ENCODE measurements at places on chromosomes 12 and 14.
A peak's percentile ranks its signal among the peaks of the same experiment; 100 is the strongest.

DNA sequence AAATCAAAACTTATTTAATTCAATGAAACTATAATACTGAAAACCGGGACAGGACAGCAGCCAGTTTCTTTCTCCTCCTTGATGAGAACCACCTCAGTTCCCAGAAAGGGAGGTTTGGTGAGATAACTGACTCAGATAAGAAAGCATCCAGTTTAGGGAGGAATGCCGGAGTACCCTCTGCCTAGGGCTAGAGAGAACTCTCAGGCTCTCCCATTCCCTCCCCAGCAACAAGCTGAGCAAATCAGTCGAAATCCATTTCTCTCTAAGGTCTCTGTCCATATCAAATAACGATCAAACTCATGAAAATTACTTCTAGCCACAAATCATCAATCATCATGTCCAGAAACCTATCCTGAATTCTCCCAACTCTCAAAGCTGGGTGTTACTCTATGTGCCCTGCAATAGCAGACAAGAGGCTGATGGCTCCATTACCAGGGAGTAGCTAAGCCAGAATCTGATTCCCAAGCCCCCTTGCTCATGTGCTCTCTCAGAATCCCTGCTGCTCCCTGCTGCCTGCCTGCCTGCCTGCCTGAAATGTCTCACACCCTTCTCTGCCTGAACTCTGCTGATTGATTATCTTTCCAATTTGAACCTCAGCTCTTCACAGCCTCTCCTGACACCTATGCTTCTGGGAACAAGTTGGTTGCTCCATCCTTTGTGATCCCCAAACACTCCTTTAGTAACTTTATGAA lies 49.4 kb downstream of the SLC25A47 start:
- DNase-seq: no peak

- no peak for DNase-seq
Observed at GRCh38 chr14:69687606-69688298, 76.4 kb downstream of the SUSD6 start.

- no peak for DNase-seq
Observed at GRCh38 chr14:100824091-100824551, 1.8 kb upstream of the MEG3 start.

GRCh38 chr12:55692631-55693322 lies 14.9 kb downstream of the ITGA7 start:
- DNase-seq: no peak

GRCh38 chr14:36791402-36791801 lies 129.7 kb downstream of the PAX9 start:
- no peak for DNase-seq

DNA sequence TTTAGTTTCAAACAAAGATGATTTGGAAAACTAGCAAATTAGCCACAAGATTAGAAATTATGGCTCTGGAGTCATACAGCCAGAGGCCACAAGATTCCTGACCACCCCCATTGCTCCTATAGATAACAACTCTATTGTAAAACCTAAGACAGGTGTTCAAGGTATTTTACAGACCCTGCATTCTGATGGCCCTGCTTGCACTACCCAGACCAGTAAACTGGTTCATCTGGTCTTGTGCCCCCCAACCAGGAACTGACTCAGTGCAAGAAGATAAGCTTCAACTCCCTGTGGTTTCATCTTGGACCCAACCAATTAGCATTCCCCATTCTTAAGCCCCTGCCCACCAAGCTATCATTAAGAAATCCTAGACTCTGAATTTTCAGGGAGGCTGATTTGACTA lies 125.0 kb downstream of the CCDC60 start:
- no peak for DNase-seq

DNA sequence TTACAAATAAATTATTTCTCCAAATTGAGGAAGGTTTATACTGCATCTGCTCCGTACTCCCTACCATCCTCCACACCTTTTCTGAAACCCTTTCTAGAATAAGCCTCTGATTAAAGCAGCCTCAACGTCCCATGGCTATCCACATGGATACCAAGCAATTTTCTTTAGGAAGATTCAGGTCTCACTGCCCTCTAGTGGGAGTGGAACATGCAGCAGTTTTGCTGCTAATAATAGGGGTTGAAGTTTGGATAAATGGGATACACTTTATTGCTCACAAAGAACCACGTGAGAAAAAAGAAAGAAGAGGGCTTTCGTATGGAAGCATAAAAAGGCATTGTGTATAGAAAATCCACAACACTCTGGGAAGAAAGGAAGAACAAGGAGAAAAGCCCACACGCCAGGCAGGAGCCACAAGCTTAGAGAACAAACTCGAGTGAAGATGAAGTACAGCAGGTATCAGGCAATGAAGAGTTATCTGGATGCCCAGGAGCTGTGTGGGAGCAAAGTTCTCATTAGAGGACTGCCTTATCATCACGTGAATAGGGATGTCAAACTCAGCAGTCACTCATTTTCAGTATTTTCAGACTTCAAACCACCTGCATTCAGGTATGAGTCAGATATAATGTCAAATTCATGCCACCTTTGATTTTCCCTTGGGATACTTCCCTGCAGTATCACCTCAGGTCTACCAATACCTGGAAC lies 45.8 kb downstream of the CCER1 start:
- no peak for DNase-seq

DNA sequence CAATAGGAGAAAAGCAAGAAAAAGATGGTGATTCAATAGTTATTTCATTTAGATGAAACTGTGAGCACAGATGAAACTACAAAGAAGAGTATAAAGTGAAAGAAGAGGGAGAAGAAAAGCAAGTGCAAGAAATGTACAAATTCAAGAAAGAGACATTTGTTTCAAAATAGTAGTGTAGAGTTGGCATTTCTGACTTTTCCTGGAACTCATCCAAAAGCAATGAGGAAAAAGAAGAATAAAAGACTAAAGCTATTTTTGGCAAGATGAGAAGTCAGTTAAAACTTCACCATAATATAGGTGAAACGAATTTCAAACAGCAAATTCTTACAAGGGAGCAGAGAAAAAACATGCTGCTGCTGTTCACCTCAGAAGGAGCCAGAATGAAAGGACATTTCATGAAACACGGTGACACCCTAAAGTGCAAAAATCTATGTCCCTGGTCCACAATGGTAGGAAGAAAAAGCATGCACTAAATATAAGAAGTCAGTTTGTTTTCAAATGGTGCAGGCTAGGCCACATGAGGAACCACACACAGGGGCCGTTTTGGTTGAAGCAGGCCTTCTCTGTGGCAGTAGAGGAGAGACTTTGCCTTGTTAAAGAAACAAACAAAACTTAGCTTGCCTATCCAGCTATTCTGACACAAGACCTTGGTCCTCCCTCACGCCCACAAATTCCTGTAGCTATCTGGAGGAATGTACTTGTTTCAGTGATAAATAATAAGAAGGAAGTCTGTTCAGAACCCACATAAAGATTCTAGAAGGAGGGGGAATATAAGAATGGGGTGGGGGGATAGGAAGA lies 11.1 kb upstream of the CMAS start:
- DNase-seq: no peak

DNA sequence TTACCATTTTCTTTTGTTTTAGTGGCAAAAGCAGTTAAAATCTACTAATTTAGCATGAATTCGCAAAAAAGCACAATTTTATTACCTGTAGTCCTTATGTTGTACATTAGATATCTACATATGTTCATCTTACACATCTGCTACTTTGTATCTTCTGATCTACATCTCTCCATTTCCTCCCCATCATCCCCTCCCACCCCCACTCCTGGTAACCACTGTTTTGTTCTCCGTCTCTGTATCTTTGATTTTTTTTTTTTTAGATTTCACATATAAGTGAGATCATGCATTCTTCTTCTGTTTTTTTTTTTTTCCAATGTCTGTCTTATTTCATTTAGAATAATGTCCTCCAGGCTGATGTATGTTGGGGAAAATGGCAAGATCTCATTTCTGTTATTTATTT lies 922.7 kb downstream of the VRK1 start:
- DNase-seq: peak; percentile 40

DNA sequence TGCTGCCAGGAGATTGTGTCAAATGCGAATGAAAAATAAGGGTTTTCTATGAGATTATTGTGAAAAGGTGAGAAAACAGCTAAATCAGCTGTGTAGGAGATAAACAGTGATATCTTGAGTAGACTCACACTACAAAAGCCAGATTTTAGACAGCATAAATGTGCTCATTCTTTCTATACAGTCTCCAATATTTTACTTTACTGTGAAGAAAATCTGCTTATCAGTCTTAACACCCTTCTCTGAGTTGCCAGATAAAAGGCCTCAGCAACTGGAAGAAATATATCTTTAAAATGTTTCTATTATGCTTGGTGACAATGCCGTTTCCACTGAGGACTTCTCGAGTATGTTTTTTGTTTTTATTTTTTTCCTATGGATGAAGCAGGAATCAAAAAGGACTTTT lies 47.0 kb upstream of the PTCSC3 start:
- DNase-seq: no peak

GRCh38 chr14:71165121-71166031 lies 258.1 kb downstream of the PCNX1 start:
- DNase-seq: no peak

DNA sequence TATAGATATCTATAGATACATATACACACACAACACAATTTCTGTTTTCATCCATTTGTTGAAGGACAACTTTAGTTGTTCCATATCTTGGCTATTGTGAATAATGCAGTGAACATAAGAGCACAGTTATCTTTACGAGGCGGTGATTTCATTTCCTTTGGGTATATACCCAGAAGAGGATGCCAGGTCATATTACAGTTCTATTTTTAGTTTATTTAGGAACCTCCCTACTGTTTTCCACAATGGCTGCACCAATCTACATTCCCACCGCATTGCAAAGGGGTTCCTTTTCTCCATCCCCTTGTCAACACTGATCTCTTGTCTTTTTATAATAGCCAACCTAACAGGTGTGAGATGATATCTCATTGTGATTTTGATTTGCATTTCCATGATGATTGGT lies 143.4 kb upstream of the ARHGAP5 start:
- DNase-seq: no peak

- no peak for DNase-seq
Observed at GRCh38 chr14:104694475-104694950, 5.1 kb downstream of the INF2 start.

DNA sequence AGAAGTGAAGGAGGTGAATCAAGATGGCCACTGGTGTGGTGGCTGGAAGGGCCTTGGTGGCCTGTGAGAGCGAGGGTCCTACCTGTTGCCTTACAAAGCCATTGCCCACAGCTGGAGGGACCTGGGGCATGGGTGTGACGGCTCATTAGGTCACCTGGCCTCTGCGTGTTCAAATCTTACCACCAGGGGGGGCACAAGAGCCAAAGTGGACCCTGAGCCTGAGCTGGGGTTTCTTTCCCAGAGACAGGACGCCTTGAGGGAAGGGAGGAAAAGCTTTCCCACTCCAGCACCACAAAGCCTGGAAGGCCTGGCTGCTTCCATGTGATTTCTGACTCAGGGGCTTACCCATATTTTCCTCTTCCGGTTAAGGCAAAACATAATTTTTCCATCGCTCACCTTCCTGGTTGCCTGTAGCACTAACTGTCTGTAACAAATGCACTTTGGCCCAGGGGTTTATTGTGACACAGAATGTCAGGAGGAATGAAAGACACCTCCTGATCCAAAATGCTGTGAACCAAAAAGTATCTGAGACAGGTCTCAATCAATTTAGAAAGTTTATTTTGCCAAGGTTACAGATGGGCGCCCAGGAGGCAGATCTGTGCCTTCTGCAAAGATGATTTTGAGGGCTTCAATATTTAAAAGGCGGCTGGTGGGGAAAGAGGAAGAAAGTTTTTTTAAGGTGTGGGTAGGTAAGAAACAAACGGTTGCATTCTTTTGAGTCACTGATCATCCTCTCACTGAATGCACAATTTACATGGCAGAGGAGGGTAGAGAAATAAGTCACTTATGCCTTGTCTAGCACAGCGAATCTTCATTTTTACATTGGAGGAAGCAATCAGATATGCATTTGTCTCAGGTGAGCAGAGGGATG lies 4.3 kb upstream of the CD9 start:
- peak; percentile 62 for DNase-seq

DNA sequence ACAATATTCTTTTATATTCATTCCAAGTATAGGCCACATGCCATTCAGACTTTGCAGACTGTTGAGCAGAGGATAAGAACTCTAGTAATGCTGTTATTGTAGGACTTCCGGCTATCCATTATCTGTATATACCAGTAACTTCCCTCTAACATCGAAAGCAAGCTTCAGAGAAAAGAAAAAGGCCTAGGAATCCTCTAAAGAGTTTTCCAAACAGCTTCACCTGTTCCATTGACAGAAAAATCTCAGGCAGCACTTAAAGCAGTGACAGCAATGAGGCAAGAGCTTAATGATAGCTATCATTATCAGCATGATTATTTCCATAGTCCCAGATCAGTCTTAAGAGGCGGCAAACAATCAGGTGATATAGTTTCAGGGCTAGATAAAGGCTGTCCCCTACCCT lies 1.8 kb downstream of the CPNE8 start:
- no peak for DNase-seq

GRCh38 chr14:95527387-95528002 lies 7.4 kb upstream of the GLRX5 start:
- no peak for DNase-seq
